ENCODE measurements at places on chromosomes 12 and 14.

DNA sequence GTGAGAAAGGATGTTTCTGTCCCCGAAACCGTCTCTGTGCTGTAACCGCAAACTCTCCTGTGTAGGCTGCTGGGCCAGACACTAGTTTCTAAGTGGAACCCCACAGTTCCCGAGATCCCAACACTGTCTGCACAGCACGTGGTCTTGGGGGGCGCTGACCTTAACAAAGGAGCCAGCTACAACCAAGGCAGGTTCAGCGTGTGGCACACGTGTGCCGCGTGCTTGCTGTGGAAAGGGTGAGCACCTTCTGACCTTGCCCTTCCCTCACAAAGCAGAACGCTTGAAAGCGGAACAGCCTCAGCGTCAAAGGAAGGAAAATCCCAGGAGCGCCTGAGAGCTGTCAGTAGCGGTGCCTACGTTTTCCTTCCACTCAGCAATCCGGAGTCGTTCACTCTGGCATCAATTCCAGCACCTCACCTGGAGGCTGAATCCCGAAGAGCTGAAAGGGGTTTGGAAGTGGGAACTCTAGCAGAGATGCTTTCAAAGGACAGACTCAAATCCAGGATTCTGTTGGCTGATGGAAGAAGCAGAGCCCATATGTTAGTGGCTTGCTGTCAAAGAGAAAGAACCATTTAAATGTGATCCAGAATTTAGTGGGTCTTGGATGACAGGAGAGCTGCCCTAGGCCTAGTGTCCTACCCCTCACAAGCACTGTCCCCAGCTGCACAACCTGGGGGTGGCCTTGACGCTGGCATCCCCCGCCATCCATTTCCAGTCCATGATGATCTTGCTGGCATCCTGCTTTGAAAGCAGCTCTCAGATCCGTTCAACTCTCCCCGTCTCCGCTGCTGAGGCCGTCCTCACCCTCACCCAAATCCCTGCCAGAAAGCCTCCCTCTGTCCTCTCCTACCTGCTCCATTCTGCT lies 27.1 kb downstream of the CCDC92 start:
- no peak for DNase-seq

DNA sequence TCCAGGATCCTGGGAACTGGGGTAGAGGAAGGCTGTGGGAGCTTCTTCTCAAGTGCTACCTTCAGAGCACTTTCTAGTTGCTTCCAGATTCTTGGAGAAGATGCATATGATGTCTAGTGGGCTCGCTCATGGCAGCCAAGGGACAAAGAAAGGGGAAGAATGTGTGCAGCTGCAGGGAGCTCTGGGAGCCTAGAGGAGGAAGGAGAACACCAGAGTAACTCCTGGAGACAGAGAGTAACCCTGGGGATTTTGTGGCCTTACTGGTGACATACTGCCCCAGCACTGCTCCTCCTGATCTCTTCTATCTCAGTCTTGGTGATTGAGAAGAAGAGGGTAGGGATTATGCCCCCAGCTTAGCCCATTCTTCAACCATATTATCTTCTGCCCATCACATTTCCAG lies 10.3 kb upstream of the SP7 start:
- DNase-seq: no peak

- DNase-seq: no peak
Measured at GRCh38 chr12:18428416-18428815, 167.1 kb downstream of the PIK3C2G start.

DNA sequence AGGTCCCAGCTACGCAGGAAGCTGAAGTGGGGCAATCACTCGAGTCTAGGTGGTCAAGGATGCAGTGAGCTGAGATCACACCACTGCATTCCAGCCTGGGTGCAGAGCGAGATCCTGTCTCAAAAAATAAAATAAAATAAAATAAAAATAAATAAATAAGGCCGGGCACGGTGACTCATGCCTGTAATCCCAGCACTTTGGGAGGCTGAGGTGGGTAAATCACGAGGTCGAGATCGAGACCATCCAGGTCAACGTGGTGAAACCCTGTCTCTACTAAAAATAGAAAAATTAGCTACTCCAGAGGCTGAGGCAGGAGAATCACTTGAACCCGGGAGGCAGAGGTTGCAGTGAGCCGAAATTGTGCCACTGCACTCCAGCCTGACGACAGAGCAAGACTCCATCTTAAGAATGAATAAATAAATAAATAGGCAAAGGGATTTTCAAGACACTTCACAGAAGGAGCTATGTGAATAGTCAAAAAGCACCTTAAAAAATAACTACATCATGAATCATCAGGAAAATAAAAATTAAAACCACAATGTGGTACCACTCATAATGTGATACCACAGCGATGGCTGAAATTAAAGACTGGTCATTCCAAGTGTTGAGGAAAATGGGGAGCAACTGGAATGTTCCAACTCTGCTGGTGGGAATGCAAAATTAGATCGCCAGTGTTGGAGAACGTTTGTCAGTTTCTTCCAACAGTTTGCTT lies 92.9 kb upstream of the TBX3 start:
- DNase-seq: no peak

- DNase-seq: no peak
Measured at GRCh38 chr12:98939350-98939749, 294.3 kb downstream of the APAF1 start.

DNA sequence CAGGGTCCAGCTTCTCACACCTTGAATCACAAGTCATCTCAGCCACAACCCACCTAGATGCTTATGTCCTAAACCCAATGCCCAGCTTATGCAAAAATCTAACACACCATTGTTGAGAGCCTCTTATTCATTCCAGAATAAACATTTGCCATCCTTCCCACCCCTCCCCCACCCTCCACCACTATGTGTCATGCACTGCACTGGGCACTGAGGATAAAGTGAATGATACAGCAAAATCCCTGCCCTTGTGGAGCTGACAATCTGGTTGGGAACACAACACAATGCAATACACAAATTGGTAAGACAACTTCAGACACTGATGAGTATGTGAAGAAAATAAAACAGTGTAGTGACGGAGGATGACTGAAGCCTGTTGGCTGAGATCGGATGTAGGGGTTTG lies 1.4 kb upstream of the GLTP start:
- DNase-seq: no peak

GRCh38 chr14:23702656-23703426 lies 66.7 kb downstream of the DHRS2 start:
- DNase-seq: no peak

GRCh38 chr12:23887055-23887835 lies 62.2 kb downstream of the SOX5 start:
- DNase-seq: no peak

All from naive thymus-derived CD8-positive, alpha-beta T cell (primary cell).